ENCODE measurements at places on chromosomes 2 and 18. TPM values are rescaled to one million over a fixed set of nuclear protein-coding genes. Genes with fewer than 3 reads are reported as not detected.

IL36B gene
- total RNA-seq, result not detected

TMEM214 gene
- total RNA-seq, result 90.4 TPM

ADRA2B gene
- not detected for total RNA-seq

ASB18 gene
- not detected for total RNA-seq

AQP4 gene
- not detected for total RNA-seq

CKAP2L gene
- total RNA-seq, result 6.6 TPM

PLGLB1 gene
- 0.38 TPM for total RNA-seq

CAD gene
- 23.9 TPM for total RNA-seq

ANKRD23 gene
- total RNA-seq, result 1.1 TPM

MOCOS gene
- total RNA-seq, result 26.2 TPM

DNAH6 gene
- total RNA-seq, result not detected

TTL gene
- 68.4 TPM for total RNA-seq

COL3A1 gene
- 2,141 TPM for total RNA-seq

MTA3 gene
- 29.7 TPM for total RNA-seq

L3MBTL4 gene
- total RNA-seq, result not detected

CPLX4 gene
- total RNA-seq, result not detected

RMC1 gene
- total RNA-seq, result 13.3 TPM

ARHGAP25 gene
- not detected for total RNA-seq

MARCHF4 gene
- total RNA-seq, result 14.5 TPM

SLC5A7 gene
- not detected for total RNA-seq

BMP10 gene
- not detected for total RNA-seq

INSIG2 gene
- 21.0 TPM for total RNA-seq
